ENCODE measurements at places on chromosomes 12 and 14. TPM values are rescaled to one million over a fixed set of nuclear protein-coding genes. Genes with fewer than 3 reads are reported as not detected.

DNA sequence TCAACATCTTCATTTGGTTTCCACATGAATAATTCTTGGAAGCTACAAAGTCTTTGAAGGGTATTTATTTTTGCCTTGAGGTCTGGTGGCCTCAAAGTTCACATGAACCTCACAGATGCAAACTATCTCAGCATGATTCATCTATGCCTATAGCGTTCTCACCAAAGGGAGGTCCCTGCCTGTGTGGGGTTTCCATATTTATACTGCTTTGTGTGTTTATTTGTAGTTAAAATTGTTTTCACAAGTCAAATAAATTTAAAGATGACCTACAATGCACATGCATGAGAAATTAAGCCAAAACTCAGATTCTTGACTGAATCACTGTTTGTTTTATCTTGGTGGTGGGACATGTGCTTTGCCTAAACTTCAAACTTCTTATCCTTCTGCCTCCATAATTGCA lies 176.7 kb downstream of the PPM1H start:
- no peak for DNase-seq

DNA sequence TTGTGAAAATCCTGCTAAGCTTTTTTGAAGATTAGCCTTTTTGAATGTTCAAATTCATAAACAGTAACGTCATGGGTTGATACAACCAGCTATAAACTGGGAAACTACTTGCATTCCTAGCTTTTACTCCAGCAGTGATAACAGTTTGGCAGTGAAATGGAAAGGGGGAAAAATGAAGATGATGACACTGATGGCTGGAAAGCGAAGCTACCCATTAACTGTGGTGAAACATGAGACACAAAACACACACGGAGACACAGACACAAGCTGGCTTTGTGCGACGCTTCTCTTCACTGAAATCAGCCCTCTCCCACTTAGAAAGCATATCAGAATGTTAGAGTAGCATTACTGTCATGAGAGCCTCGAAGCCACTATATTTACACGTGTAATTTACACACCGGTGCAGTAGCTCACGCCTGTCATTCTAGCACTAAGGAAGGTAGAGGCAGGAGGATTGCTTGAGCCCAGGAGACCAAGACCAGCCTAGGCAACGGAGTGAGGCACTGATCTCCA lies 15.7 kb downstream of the VPS37B start:
- no peak for DNase-seq

- DNase-seq: no peak
Measured at GRCh38 chr14:69392481-69392880, 5.6 kb downstream of the ERH start.

GRCh38 chr14:67151082-67151666 lies 38.1 kb upstream of the GARIN2 start:
- no peak for DNase-seq

STK38L gene
- polyA plus RNA-seq: 19.1 TPM

PAX9 gene
- 0.48 TPM for polyA plus RNA-seq

HHIPL1 gene
- polyA plus RNA-seq: 2.1 TPM

GRCh38 chr14:24634158-24634557 lies at the start of gene GZMB:
GZMB (minus strand) TSS chr14:24634190; CDS start chr14:24634160, 30 bp downstream.
- no peak for DNase-seq

DNA sequence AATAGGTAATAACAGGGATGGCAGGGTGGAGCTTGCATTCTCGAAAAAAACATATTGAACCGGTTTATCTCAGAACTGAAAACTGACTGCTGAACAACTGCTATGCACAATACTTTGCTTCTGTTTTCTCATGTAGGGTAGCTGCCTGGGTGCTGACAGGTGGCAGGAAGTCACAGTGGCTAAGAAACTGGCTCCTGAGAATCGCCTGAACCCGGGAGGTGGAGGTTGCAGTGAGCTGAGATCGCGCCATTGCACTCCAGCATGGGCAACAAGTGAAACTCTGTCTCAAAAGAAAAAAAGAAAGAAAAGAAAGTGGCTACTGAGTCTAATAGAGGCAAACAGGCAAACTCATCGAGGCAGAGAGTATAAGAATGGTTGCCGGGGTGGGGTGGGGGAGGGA lies 113.1 kb downstream of the CCDC60 start:
- DNase-seq: no peak

DNA sequence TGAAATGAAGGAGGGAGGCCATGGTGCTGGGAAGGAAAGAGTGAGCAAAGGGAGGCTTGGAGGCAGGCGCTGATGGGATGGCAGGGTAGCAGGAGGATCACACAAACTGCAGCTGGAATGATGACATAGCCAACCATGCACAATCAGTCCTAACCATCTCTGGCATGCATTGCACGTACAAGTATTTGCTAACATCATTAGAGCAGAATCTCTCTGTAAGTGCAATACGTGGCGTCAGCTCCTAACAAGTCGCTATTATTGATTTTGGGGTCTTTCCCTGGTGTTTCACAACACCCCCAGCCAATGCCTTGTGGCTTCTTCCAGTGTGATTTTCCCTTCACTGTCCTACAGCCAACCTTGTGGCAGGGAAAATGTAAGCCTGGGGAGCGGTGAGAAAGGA lies 18.5 kb downstream of the BDKRB1 start:
- DNase-seq: peak; percentile 49

LARP4 gene
- polyA plus RNA-seq: 11.3 TPM

- no peak for DNase-seq
Measured at GRCh38 chr14:71780075-71780474, 152.2 kb upstream of the RGS6 start.

PLCZ1 gene
- polyA plus RNA-seq: not detected

- DNase-seq: no peak
Measured at GRCh38 chr14:21090194-21090939, 8.1 kb downstream of the ZNF219 start.

GUCY2C gene
- not detected for polyA plus RNA-seq

GRCh38 chr14:100568164-100568997 lies 18.8 kb downstream of the BEGAIN start:
- DNase-seq: no peak

- DNase-seq: no peak
Measured at GRCh38 chr12:109269428-109269827, 39.7 kb downstream of the FOXN4 start.

DNA sequence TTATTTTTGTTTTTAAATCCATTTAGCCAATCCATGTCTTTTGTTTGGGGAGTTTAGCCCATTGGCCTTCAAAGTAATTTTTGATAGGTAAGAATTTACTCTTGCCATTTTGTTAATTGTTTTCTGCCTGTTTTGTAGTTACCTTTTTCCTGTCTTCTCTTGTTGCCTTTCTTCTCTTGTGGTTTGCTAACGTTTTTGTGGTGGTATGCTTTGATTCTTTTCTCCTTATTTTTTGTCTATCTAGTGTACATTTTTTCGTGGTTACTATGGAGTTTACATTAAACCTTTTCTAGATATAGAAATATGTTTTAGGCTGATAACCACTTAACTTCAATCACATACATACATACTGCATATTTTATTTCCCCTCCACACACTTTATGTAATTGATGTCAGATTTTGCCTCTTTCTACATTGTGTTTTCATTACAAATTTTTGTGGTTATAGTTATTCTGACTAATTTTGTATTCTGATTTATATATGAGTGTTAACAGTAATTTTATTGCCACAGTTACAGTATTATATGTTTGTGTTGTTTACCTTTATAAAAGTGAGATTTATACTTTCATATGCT lies 19.2 kb upstream of the PPP1R12A start:
- no peak for DNase-seq

- DNase-seq: no peak
Measured at GRCh38 chr14:90900476-90901083, 84.3 kb upstream of the TTC7B start.

GYS2 gene
- polyA plus RNA-seq: 0.04 TPM

KCNJ8 gene
- 26.5 TPM for polyA plus RNA-seq

DNA sequence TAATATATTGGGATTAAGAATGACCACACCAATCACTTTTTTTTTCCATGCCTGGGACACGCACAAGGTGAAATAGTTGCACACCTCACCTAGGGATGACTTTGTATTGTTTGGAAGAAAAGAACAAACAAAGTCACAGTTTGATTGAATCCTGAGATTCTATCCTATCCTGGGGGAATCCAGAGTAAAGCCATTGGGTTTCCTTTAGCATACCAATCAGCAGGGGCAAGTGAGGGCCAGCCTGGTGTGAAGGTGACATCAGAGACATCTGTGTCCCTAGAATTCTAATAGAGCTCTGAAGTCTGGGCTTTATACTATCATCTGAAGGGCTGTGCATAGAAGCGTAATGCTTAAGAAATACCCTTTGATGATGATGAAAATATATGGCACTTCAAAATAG lies 199.9 kb downstream of the STXBP6 start:
- DNase-seq: no peak

DNA sequence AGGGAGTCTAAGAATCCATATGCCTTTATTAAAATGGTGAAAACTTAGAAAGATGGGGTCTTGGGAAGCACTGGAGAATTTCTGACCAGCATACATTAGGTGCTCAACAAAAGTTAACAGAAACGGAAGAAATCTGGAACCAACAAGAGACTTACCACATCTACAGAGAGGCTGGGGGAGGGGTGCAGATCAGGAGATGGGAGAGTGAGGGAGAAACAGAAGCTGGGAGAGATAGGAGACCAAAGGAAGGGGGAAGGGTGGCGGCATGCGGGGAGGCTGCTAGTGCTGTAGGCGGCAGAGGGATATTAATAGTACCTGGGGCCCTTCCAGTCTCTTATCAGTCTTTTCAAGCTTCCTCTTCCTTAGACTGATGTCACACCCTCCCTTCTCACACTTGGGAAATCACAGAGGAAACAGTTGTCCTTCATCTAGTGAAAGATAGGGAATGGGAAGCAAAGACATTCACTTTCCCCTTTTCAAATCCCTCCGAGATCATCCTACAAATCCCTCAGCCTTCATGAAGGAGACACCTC lies 18.1 kb downstream of the ZBTB39 start:
- no peak for DNase-seq

ZFHX2 gene
- polyA plus RNA-seq: 0.71 TPM

ACSM4 gene
- not detected for polyA plus RNA-seq

OR6C2 gene
- not detected for polyA plus RNA-seq

SLC7A7 gene
- polyA plus RNA-seq: 12.8 TPM

- DNase-seq: no peak
Measured at GRCh38 chr14:53149668-53150316, 3.3 kb downstream of the DDHD1 start.

POC1B gene
- 10.5 TPM for polyA plus RNA-seq

GRCh38 chr12:124130691-124131591 lies 157.9 kb downstream of the ZNF664 start:
- no peak for DNase-seq

DNA sequence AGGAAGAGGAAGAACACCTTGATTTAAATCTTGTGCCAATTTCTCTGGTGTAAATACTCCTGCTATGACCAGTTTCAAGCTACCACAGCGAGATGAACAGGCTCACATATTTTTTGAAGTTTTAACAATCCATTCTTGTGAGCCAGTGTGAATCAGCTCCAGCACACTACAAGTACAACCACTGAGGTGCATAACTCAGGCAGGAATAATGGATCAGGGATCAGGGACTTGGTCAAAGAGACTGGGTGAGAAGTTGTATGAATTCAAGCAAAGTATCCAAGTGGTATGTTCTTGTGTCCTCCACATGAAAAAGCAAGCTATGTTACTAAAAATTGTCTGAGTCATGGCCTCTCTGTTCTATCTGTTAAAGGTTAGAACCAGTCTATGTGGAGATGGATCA lies 35.2 kb upstream of the KITLG start:
- no peak for DNase-seq

DNA sequence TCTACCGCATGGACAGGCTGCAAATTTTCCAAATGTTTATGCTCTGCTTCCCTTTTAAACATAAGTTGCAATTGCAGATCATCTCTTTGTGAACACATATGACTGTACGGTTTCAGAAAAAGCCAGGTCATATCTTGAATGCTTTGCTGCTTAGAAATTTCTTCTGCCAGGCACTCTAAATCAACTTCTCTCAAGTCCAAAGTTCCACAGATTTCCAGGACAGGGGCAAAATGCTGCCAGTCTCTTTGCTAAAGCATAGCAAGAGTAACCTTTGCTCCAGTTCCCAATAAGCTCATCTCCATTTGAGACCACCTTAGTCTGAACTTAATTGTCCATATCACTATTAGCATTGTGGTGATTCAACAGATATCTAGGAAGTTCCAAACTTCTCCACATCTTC lies 13.6 kb upstream of the RERGL start:
- DNase-seq: no peak

- DNase-seq: no peak
Measured at GRCh38 chr12:89278169-89278568, 74.1 kb downstream of the DUSP6 start.

DNA sequence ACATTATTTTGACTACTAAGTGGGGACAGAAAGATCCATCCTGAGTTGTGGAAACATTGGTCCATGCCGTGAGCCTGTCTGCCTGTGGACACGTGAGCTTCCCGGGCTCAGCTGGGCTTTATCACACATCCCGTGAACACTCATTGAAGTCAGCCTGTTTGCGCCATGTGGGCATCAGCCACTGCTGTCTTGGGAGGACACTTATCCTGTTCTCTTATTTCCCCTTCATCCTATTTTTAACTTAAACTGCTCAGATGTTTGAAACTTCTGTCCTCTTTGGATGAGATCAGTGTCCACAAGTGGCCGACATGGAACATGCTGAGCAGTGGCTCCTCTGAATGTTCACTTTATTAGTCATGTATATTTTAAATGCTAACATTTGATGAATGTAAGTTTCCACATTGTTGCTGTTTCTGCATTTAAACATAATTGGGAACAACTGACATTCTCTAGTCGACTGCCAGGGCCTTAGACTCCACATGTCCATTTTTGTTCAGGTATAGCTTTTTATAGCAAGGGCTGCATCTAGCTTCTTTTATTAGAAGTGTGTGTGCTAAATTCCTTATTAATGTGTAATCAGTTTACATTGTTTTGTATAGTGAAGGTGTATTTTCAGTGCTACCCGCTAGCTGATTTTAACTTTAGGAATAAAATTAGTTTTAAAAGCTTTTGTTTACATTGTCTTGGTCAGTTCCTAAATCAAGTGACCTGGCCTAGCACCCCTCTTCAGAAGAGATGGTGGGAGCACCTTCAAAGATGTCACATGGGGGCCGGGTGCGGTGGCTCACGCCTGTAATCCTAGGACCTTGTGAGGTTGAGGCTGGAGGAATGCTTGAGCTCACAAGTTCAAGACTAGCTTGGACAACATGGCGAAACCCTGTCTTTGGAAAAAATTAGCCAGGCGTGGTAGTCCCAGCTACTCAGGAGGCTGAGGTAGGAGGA lies 24.0 kb downstream of the RNF34 start:
- DNase-seq: no peak

All from urinary bladder (tissue), 4 donors.